NCI-H748 treated with DMSO at 0.1 percent for 48 hours (cell line): ENCODE measurements at places on chromosomes 2 and 18.
A peak's percentile ranks its signal among the peaks of the same experiment; 100 is the strongest.

DNA sequence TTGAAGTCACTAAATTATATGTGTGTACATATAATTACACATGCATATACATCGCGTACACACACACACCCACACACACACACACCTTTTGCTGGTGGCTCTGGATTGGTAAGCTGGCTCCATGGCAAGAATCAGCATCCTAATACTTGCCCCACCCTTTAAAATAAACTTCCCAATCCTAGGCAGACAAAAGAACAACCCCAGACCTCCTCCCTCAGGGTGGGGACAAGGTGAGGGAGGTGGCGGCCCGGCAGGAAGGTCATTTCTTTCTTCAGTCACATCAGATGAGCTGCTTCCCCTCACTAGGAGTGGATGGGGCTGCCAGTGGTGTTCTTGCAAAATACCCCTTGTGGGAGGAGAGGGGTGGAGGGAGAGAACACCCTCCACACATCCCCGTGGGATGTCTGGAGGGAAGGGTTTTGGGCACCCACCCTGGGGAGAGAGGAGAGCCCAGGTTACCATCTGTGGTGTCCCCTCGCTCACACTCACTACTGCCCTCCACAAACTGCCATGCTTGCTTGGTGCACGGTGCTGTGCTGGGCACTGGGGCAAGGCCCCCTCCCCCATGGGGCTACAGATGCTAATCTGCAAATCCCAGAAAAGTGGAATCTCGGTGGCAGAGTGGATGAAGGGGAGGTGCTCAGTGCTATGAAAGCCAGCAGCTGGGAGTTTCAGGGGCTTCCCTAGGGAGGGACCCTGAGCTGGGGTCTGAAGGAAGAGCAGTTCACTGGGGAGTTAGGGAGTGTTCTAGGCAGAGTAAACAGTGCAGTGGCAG lies 64.0 kb downstream of the ODC1 start:
- peak; percentile 23 for DNase-seq

DNA sequence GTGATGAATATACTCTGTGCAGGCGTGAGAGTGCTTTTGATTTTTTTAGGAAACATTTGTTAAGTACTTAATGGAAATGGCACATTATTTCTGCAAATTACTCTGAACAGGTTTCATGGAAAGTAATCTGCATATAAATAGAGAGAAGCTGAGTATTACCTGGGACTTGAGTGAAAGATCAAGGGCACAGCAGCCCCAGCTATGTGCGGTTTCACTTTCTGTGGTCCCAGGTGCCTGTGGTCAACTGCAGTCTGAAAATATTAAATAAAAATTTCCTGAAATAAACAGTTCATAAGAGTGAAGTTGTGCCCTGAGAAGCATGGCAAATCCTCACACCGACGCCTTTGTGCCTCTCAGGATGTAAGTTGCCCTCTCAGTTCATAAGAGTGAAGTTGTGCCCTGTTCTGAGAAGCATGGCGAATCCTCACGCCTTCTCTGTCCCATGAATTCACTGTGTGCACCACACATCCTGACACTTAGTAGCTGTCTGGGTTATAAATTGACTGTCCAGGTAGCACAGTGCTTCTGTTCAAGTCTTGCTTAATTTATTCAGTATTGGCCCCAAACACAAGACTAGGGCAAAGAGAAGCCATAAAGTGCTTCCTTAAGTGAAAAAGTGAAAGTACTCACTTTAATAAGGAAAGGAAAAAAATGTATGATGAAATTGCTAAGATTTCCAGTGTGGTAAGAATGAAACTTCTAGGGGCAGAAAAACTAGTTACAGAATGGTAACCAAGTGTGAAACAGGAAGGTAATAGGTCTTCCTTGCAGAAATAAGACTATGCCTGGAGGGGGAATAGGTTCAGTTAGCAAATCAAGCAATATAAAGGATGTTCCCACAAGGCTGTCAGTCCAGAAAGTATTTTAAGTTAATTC lies 4.3 kb upstream of the SNTG2 start:
- DNase-seq: no peak

DNA sequence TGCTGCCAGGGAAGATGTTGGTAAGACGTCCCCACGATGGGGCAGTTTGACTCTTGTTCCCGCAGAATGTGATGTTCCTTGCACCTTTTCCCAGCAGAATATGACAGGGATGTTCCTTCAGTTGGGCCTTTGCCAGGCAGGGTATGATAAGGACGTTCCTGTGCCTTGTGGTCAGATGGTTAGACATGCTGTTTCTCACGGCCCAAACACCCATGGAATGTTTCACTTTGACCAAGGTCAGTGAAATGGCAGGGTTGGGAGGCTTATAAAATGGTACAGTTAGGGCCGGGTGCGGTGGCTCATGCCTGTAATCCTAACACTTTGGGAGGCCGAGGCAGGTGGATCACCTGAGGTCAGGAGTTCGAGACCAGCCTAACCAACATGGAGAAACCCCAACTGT lies 40.3 kb upstream of the YPEL5 start:
- DNase-seq: no peak

DNA sequence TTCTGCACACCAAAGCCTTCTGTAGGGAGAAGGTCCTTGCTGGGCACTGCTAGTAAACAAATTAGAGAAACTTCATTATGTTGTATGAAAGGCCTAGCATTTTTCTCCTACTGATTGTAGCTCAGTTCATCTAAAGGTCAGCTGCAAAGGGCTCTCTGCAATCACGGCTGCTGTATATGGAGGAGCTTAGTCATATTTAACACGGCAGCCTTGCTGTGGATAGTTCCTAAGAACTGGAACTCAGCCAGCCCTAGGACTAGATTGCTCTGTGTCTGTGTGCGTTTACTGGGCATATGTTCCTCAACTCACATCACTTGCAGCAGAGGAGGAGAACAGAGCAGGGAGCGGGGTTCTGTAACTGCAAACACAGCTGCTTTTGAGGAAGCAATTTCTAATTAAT lies 1103.9 kb upstream of the KLHL29 start:
- no peak for DNase-seq

GRCh38 chr2:228432116-228432515 lies 250.6 kb upstream of the SPHKAP start:
- no peak for DNase-seq

GRCh38 chr2:121237980-121238665 lies 46.9 kb downstream of the TFCP2L1 start:
- no peak for DNase-seq

DNA sequence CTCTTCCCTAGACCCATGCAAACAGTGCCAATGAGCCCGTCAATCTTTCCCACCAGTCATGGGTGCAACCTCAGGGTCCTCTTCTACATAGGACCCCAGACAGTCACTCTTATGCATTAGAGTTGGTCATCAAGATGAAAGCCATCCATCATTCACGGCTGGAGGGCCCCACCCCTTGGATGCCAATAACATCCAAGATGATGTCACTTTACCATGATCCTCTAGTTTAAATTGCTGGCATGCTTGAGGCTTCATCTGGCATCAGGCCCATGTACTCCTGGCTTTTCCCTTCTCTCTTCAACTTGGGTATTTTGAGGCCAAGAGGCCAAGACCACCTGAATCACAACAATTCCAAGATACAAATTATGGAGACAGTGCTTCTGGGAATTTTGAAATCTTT lies 91.1 kb upstream of the MAPK4 start:
- DNase-seq: no peak

DNA sequence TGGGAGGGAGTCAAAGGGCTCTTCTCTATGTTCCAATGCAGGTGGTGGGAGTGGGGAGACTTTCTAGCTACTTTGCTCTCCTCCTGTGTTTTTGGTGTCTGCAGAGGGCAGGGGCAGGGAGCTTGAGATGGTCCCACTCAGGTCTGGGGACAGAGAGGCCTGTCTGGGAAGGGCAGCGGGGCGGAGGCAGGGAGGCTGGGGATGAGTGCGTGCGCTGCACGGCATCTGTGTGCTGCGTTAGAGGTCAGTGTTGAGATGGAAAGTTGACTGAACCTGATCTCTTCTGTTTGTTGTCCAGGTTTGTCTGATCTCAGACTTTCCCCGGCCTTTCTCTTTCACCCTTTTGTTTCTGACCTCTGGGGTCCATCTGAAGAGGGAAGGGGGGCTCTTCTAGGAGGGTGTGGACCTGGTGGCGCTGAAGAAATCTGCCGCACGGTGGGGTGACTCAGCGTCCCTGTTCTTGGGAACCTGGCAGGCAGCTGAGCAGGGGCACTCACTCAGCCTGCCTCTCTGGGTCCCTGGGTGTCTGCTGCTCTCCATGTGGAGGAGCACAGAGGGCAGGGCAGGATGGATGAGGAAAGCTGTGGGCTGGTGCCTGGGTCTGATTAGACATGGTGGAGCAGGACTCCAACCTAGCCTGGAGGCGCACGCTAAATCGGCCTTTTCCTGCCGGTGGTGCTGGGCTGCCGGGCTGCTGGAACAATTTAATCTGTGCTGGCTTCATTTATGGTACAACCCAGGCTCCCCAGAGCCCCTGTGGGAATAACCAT lies 24.1 kb downstream of the IGFBP2 start:
- no peak for DNase-seq

DNA sequence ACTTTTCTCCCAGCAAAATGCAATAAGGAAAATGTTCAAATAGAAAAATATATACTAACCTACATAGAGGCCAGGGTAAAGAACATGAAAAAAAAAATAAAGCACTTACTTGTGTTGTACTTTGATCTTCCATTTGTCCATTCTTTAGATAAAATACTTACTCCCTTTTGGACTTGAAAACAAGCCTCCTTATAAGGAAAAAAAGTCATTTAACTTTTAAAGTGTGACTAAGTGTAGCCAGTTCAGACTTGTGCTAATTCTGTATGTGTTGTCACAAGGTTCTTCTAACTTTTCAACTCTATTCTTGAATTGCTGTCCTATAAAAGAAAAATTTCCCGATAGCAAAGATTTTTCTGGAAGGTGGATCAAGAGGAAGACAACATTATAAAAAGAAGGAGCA lies 23.2 kb downstream of the SLC40A1 start:
- DNase-seq: no peak

GRCh38 chr2:128343459-128343858 lies 24.8 kb upstream of the HS6ST1 start:
- no peak for DNase-seq

GRCh38 chr2:241854342-241855244 lies 4.1 kb downstream of the PDCD1 start:
- no peak for DNase-seq

GRCh38 chr2:71609441-71609840 lies 156.1 kb downstream of the DYSF start:
- DNase-seq: no peak

DNA sequence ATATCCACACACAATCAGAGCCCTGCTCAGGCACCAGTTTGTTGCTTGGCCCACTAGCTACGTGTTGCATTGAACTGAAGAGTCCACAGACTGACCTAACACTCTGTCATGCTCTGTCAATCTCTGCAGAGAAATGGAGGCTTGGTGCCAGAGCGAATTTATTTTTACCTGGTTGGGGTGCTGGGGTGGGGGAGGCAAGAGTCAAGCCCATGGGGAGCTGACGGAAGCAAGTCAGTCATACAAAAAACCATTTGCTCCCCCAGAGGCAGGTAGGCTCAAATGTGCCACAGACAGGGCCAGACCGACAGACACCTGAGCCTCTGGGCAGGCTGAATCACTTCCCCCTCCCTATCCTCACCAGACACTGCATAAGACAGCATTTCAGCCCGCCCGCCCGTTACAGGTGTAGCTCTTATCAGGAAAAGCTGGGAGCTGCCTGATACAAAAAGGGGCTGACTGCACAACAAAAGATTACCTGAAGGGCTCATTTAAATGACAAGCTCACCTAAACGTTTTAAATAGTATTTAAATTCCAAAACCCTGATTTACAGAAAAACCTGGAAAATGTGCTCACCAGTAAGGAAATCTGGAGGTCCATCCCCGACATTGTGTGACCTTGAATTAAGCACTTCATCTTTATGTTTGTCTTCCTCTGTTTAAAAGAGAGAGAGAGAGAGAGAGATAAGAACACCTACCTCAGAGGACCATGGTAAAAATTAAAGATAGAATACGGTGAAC lies 2.1 kb upstream of the PCBP1 start:
- peak; percentile 47 for DNase-seq

DNA sequence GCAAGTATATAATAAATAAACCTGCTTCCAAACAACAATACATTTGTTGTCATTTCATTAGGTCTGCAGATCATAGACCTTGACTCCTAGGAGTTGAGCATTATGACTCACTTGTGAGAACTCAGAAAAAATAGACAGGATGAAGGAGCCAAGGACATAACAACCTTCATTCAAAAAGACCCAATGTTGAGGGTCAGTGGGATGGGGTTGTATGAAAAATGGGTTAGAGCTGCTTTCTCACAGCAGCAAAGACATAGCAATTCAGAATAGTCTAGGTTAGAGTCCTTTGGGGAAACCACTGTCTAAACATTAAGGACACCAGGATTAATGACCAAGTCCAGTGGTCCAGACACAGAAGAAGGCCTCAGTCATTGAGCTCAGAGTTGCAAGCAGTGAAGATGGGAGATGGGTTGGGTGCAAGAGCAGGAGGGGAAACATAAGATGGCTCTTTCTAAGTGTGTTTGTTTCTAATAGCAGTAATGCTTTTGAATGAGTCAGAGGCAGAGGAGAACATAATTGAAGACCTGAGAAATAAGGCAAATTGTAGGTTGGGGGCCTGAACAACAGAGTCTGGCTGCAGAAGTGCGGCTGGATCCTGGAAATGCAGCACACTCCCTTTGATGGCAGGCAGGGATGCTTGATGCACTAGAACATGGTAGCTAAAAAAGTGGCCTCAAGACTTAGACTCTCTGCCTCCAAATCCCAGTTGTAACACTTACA lies 3.7 kb upstream of the SERPINB10 start:
- DNase-seq: no peak

- DNase-seq: no peak
Measured at GRCh38 chr2:183868707-183869106, 729.6 kb upstream of the ZNF804A start.

GRCh38 chr2:105395691-105396090 lies 3.2 kb downstream of the FHL2 start:
- no peak for DNase-seq

GRCh38 chr2:9720352-9721093 lies 89.7 kb upstream of the YWHAQ start:
- no peak for DNase-seq

- no peak for DNase-seq
Measured at GRCh38 chr2:233235977-233236376, 15.5 kb upstream of the ATG16L1 start.

DNA sequence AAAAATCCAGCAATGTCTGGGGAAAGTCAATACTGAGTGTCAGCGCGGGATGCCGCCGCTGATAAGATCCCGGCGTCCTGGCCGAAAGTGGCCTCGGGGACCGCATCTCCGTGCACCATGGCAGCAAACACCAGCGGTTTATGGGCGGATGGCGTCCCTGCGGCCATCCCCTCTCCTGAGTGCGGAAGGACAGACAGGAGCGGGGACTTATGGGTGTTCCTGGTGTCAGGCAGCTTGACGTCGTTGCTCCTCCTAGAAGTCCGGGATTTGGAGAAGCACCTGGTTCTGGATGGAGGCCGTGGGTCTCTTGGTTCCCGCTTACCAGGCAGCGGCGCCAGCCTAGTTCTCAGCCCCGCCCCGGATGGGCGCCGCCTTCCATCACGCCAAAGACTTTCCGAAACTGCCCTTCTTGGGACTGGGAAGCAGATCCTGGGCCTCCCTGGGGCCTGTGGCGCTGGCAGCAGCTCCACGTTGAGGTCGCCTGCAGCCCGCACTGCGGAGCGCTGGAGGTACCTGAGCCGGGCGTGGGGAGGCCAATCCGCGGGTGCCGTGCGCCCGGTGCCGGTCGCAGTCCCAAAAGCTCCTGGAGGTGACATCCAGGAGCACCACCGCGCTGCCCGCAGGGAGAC lies 119.1 kb downstream of the CCDC74A start:
- no peak for DNase-seq

- DNase-seq: no peak
Measured at GRCh38 chr2:11799826-11800225, 53.4 kb downstream of the LPIN1 start.
